ENCODE measurements at places on chromosomes 2 and 18. TPM values are rescaled to one million over a fixed set of nuclear protein-coding genes. Genes with fewer than 3 reads are reported as not detected.

DNA sequence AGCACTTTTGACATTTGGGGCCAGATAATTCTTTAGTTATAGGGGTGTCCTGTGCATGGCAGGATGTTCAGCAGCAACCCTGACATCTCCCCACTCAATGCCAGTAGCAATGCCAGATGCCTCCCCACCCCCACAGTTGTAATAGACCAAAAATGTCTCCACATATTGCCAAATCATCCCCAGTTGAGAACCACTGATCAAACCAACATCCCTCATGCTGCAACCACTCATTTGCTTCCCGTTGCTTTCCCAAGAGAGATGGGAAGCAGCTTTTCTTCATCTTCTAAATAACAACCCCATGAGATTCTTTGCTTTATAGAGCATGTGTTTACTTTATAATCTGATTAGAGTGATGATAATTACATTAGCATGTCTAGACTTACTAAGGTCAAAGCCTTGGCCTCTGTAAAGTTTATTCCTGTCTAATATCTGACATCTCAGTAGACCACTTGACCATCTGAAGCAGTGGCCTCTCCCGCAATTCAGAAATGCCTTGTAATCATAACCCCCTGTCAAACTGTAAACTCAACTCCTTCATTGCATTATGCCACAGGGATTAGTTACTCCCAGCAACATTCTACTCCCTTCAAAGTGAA is 28.7 kb upstream of the C1D start:
- DNase-seq: no peak

DNA sequence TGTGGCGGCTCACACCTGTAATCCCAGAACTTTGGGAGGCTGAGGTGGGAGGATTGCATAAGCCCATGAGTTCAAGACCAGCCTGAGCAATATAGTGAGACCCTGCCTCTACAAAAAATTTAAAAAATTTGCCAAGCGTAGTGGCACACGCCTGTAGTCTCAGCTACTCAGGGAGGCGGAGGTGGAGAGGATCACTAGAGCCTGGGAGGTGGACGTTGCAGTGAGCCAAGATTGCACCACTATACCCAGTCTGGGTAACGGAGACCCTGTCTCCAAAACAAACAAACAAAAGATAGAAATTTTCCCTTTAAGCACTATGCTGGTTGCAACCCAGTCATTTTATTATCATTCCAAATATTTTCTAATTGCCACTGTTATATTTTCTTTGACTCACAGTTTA is 32.3 kb downstream of the NPHP1 start:
- DNase-seq: no peak

DNA sequence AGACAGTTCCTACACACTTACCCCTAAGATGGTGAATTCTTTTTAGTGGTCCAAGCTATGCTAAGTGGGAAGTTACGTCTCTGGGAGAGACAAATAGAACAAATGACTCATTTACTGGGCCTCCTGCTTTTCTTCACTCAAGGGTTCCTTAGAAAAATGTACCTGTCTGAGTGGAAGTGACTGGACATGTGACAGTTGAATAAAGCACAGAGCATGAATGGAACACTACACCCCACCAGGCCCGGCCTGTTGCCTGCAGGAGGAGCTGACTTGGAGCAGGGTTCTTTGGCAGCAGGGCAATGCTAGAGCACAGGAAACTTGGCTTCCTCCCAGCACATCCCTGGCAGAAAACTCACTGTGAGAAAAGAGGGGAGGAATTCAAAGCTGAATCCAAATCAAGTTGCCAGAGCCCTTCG is 451.0 kb upstream of the SETBP1 start:
- DNase-seq: no peak

The FZD7 gene
- total RNA-seq: 0.35 TPM

The CDK15 gene
- total RNA-seq: not detected

The CPO gene
- total RNA-seq: not detected

Measured in pulmonary artery endothelial cell (primary cell).